Metanephros (tissue), 2 donors: ENCODE measurements at places on chromosomes 5 and 9. TPM values are rescaled to one million over a fixed set of nuclear protein-coding genes. Genes with fewer than 3 reads are reported as not detected.

The NEURL1B gene
- total RNA-seq = 27.9 TPM

The DPP7 gene
- 20.4 TPM for total RNA-seq

The TAF11L10 gene
- not detected for total RNA-seq

The PCDHB3 gene
- total RNA-seq = 5.3 TPM

The COL5A1 gene
- total RNA-seq = 192 TPM

The GNA14 gene
- 21.1 TPM for total RNA-seq

The LCN6 gene
- not detected for total RNA-seq

The INSYN2B gene
- 1.5 TPM for total RNA-seq

The FOXD4L4 gene
- 0.06 TPM for total RNA-seq

The CSF1R gene
- 39.5 TPM for total RNA-seq

The LECT2 gene
- not detected for total RNA-seq

The PCDHGA5 gene
- 8.7 TPM for total RNA-seq

The GPR150 gene
- not detected for total RNA-seq

The CCDC183 gene
- total RNA-seq = 3.1 TPM

The FBP2 gene
- 26.9 TPM for total RNA-seq

The RORB gene
- total RNA-seq = 0.35 TPM

The FOXD4L5 gene
- 0.06 TPM for total RNA-seq

The SEPTIN8 gene
- 59.6 TPM for total RNA-seq

The MIGA2 gene
- 28.7 TPM for total RNA-seq
